ENCODE measurements at places on chromosomes 5 and 9. TPM values are rescaled to one million over a fixed set of nuclear protein-coding genes. Genes with fewer than 3 reads are reported as not detected.

The GPR151 gene
- not detected for total RNA-seq

The DBH gene
- total RNA-seq: 1.8 TPM

The EQTN gene
- not detected for total RNA-seq

The DNAI1 gene
- total RNA-seq: 1.2 TPM

- H3K36me3 ChIP-seq: no peaks in the 10 kb centered on the region
- DNase-seq: no peak
- no peaks in the 10 kb centered on the region for H3K27me3 ChIP-seq
- H3K4me1 ChIP-seq: no peaks in the 10 kb centered on the region
- H3K27ac ChIP-seq: no peak overlapping the region
- H3K4me3 ChIP-seq: no peak overlapping the region
Measured at GRCh38 chr9:4927043-4927471, 58.0 kb upstream of the JAK2 start.

- no peak overlapping the region for H3K27ac ChIP-seq
- H3K4me1 ChIP-seq: no peaks in the 10 kb centered on the region
- H3K27me3 ChIP-seq: no peaks in the 10 kb centered on the region
- no peak overlapping the region for H3K4me3 ChIP-seq
- H3K36me3 ChIP-seq: no peaks in the 10 kb centered on the region
Measured at GRCh38 chr9:30280229-30280900, 2104.1 kb upstream of the ACO1 start.

DNA sequence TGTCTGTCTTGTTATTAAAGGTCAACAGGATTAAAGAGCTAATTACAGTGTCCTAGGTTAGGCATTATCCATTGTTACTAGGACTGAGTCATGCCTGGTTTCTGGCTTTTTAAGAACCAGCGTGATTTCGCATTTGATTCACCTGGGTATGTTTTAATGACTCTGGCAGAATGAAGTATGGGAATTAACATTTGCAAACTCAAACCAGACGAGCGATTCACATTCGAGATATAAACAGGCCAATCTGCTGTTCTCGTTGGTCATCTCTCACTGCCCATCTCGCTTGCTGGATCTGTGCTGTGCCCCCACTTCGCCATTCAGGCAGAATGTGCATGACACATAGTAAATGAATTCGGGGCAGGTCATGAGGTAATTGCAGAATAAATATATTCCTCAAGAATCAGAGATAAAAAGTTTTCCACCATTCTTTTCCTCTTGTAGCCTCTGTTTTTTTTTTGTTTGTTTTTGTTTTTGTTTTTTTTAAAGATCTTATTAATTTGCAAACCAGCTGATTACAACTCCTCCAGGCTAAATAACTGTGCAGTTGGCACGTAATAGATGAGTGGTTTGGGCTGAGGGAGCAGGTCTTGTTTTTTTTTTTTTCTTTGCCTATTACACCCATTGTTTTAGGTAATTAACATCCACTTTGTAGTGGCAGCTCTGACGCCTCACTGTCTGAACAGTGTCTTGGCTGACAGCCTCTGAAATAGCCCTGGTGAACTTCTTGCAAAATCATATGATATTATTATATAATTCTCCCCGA, 313.5 kb upstream of the MSX2 start:
- no peak overlapping the region for H3K4me3 ChIP-seq
- peaks cover 9% of the 10 kb centered on the region for H3K4me1 ChIP-seq
- no peak overlapping the region for H3K27ac ChIP-seq

GRCh38 chr5:162078805-162079204, 11.2 kb downstream of the GABRG2 start:
- no peaks in the 10 kb centered on the region for H3K36me3 ChIP-seq
- no peak overlapping the region for H3K4me3 ChIP-seq

DNA sequence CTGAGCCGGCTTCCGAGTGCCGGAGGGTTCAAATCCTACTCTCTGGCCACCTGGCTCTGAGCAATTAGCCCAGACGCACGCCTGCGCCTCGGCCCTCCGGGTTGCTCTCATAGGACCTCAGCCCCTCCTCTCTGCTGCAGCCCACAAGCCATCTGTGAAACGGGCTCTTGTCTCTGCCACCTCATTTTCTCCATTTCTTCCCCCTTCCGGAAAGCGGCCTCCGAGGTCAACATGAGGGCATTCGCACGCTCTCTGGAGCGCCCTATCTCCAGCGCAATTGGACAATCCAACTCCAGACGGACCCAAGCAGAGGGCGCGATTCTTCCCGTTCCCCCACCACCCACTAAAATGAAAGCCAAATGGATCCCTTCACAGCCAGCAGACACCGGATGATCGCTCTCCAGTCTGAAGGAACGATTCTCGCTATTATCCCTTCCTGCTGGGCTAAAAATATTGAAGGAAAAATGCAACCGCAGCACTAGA, 41.5 kb downstream of the VAV2 start:
- H3K27me3 ChIP-seq: peaks cover 26% of the 10 kb centered on the region
- H3K4me1 ChIP-seq: peaks cover 51% of the 10 kb centered on the region
- DNase-seq: peak; percentile 73
- peak overlapping the region; percentile 79 for H3K4me3 ChIP-seq
